ENCODE measurements at places on chromosomes 5 and 9. TPM values are rescaled to one million over a fixed set of nuclear protein-coding genes. Genes with fewer than 3 reads are reported as not detected.

NR5A1 gene
- not detected for total RNA-seq

DNA sequence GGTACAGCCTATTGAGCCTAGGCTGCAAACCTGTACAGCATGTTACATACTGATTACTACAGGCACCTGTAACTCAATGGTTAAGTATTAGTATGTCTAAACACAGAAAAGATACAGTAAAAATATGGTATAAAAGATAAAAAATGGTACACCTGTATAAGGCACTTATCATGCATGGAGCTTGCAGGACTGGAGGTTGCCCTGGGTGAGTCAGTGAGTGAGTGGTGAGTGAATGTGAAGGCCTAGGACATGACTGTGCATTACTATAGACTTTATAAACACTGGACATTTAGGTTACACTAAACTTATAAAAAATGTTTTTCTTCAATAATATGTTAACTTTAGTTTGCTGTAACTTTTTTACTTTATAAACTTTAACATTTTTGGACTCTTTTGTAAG lies 171.3 kb downstream of the SLC28A3 start:
- DNase-seq: peak; percentile 20

DNA sequence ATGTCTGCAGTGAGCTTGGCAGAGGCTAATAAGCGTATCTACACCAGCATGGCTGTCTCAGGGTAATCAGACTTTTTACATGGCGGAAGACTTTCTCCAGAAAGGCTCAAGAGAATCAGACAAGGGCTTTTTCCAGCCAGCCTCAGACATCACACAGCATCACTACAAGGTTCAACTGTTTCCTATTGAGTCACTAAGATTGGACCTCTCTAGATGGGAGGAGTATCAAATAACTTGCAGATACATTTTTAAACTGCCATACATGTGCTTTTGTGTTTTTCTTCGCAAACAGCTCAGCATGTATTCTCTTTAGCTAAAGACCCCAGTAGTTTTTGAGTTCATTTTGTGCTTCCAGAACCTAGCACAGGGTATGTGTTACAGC lies 22.9 kb upstream of the PIK3R1 start:
- peak; percentile 62 for DNase-seq

DNA sequence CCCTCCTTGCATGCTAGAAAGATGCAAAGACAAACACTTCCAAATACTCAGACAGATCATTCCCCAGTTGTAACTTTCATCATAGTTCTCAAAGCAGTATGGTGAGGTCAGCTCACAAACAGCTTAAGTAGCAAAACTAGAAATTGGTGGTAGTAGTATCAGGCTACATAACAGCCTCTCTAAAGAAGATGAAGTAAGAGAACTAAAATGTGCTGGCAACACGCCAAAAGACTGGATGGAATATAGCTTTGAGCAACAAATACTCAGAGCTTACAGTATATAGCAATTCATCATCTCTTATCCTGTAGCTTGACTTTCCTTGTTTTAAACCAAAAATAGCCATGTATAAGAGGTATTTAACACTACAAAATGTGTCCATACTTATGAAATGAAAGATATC lies 7.5 kb downstream of the PFDN1 start:
- DNase-seq: peak; percentile 98

DNA sequence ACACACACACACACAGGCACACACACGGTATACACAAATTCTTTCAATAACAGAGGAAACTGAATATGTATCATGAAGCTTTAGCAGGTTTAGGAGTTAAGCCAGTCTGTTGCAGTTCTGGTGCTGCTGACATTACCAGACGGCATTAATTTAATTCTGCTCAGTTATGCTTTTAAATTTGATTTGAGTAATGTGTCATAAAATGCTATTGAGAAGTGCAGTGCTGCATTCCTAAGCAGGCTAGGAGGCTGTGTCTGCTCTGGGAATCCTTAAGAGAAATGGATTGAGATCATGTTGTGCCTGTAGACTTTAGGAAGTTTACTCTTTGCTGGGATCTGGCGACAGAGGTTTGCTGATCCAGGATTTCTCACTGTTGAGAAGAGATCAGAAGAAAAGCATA lies 733.8 kb downstream of the BRINP1 start:
- DNase-seq: no peak

- no peak for DNase-seq
These were observed 223.2 kb downstream of the CACNA1B start for GRCh38 chr9:138100711-138101350.

GRCh38 chr9:35311891-35312639 lies 150.3 kb downstream of the UNC13B start:
- peak; percentile 35 for DNase-seq

Measured in fibroblast of the aortic adventitia (primary cell).